ENCODE measurements at places on chromosomes 12 and 14.

- peak; percentile 9 for DNase-seq
Observed at GRCh38 chr14:106691601-106692291, 1165.4 kb downstream of the TMEM121 start.

DNA sequence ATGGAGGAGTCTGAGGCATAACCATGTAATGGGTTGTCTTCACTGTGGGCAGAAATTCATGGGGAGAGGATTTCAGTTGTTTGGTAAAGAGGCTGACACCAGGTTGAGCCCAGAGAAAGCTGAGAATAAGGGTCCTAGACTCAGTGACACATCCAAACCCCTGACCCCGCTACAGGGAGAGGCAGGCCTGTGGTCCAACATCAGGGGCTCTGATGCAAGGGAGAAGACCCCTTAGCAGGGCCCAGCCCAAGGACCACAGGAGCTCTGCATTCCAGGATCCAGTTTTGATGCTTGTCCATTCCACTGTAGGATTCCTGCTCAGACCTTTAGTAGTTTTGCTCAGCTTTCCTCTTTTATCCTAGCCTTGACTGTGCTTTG, 15.5 kb downstream of the GPR68 start:
- no peak for DNase-seq

DNA sequence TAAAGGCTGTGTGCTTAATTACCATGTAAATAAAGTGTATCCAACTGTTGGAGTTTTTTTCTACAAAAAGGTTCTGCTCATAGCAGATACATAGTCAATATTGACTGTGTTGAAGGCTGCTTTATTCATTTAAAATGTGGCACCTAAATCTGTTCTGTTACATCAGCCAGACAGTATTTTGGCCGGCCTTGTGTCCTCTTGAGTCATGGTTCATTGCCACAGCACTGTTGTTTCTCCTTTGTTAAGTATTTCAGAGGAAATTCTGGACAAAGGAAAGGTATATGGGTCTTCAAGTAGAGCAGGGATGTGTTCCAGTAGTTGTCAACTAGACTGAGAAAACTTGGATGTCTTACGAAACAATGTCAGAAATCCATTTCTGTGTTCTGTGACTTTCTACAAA, 95.5 kb downstream of the SLC38A6 start:
- no peak for DNase-seq

DNA sequence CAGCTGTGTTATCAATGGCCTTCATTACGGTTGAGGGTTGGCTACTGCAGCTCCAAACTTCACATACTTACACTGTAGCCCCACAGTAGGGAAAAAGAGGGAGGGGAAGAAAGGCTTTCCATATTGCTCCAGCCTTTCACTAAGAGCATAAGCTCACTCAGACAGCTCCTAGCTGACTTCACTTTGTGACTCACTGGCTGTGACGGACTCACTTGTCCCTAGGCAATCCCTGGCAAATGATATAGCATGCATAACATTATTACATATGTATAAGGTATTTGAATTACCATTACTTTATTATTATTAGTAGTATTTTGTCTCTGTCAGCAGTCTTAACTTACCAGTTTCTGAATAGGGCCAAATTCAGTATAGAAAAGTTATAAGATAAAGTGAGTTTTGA, 350.7 kb downstream of the RMST start:
- no peak for DNase-seq

DNA sequence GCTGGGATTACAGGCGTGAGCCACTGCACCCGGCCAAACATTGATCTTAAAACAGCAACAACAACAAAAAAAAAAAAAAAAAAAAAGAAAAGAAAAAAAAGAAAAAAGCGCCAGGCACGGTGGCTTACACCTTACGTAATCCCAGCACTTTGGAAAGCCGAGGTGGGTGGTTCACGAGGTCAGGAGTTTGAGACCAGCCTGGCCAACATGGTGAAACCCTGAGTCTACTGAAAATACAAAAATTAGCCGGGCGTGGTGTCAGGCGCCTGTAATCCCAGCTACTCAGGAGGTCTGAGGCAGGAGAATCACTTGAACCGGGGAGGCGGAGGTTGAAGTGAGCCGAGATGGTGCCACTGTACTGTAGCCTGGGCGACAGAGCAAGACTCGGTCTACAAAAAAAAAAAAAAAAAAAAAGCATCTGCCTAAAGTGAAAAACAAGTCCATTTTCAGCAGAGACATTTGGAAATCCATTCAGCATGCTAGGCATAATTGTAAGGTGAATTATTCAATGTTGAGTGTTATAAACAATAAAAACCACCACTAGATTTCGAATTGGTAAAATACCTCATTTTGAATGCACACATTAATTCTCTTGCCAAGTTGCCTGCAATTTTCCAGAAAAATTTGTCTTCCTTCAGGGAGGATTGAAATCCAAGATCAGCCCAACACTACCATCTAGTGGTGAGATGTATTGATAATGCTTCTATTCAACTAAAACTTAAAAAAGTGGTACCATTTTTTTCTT, 8.0 kb upstream of the CERS5 start:
- DNase-seq: peak; percentile 45

All from HEK293T (cell line).